ENCODE measurements at places on chromosomes 4 and X.

DNA sequence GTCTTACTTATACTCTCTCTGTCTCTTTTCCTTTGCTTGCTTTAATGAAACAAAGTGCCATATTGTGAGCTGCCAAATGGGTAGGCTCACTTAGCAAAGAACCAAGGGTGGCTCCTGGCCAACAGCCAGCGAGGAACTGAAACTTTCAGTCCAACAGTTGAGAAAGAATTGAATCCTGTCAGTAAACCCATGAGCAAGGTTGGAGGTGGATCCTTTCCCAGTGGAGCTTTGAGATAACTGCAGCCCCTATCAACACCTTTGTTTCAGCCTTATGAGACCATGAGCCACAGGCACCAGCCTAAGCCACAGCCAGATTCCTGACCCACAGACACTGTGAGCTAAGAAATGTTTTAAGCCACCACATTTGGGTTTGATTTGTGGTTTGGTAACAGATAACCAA, 362.2 kb downstream of the PDGFC start:
- no peak for DNase-seq

- no peak for DNase-seq
These were observed 6.6 kb downstream of the REST start for GRCh38 chr4:56914336-56914735.

- DNase-seq: no peak
These were observed 752 bp upstream of the FGF5 start for GRCh38 chr4:80265571-80266252.

DNA sequence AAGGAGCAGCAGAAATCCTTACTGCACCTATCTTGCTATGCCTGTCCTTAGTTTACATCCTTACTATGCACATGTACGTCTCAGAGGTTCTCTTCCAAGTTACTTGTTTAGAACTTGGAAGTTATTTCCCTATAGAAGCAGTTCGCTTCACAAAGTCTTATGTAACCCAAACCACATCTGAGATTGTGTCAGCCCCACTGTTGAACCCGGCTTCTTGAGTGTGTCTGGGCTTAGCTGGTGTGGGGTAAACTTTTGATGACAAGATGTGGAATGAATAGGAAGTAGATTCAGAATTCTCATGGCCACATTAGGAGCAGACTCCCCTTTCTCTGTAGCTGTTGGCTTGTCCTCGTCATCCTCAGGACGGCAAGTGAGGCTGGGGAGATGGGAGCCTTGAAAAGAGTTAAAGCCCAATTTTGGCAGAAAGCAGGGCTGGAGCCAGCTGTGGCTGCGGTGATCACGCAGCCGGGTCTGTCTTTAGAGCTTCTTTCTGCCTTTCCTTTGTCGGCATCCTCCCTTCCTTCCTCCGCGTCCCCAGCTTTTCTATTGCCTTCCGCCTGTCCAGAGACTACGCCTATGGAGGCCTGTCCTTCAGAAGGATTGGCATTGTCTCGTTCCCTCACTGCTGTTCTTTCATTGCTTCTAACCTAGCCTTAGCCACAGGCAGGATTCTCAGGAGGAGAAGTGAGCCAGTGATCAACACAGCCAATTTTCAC, 23.0 kb upstream of the LIMCH1 start:
- no peak for DNase-seq

- no peak for DNase-seq
These were observed 1.6 kb upstream of the ARMCX4 start for GRCh38 chrX:101483705-101484104.

GRCh38 chr4:113476800-113477199, 284.7 kb downstream of the CAMK2D start:
- DNase-seq: no peak

- DNase-seq: peak; percentile 59
These were observed at the start of gene SASH3 for GRCh38 chrX:129779747-129780146. Gene SASH3, plus strand, starts transcription at chrX:129779949. Its CDS starts 149 bp downstream, at chrX:129780098.

- no peak for DNase-seq
These were observed 55.8 kb downstream of the DOCK11 start for GRCh38 chrX:118551426-118551825.

DNA sequence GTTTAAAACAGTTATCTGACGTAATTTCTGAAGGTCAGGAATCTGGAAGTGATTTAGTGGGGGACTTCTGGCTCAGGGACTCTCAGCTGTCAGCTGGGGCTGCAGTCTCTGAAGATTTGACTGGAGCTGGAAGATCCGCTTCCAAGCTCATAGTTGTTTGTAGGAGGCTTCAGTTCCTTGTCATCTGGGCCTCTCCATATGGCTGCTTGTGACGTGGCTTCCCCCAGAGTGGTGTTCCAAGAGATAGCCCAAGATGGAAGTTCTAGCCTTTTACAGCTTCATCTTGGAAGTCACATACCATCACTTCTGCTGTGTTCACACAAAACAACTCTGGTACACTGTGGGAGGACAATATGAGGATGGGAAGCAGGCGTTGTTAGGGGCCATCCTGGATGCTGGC, 2.1 kb downstream of the MPC1L start:
- no peak for DNase-seq

GRCh38 chr4:160265014-160265413, 1162.1 kb downstream of the RAPGEF2 start:
- no peak for DNase-seq

DNA sequence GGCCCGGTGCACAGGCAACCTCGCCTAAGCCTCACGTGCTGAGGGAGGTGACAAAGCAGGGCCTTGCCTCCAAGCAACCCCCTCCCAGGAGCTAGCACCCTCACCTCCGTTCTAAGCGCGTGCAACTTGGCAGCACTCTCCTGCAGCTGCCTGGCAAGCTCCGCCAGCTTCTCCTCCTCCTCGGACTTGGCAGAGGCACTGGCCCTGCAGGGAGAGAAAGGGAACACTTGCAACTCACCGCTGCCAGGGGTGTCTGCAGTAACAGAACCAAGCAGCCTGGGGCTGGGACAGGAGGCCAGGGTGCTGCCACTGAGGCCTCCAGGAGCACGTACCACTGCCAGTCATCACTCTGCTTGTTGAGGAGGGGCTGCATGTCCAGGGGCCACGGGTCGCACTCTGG, 10.3 kb upstream of the TREX2 start:
- DNase-seq: no peak

DNA sequence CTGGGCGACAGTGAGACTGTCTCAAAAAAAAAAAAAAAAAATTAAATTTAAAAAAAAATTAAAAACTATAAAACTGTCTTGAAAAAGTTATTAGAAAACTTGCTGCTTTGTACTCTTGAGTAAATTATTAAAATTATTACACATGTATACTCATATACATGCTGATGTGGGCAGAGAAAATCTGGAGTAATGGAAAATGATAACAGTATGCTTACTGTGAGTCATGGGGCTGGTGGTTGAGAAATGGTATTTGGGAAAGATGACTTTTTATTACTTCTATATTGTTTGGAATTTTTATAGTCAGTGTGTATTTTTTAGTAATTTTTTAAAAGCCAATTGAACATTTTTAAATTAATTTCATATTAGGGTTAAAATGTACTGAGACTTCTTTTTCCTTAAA, 7.5 kb downstream of the YY2 start:
- DNase-seq: no peak

GRCh38 chr4:89909889-89910288, 15.2 kb downstream of the MMRN1 start:
- DNase-seq: no peak

- no peak for DNase-seq
These were observed 157.1 kb downstream of the TRIML1 start for GRCh38 chr4:188296331-188296730.

DNA sequence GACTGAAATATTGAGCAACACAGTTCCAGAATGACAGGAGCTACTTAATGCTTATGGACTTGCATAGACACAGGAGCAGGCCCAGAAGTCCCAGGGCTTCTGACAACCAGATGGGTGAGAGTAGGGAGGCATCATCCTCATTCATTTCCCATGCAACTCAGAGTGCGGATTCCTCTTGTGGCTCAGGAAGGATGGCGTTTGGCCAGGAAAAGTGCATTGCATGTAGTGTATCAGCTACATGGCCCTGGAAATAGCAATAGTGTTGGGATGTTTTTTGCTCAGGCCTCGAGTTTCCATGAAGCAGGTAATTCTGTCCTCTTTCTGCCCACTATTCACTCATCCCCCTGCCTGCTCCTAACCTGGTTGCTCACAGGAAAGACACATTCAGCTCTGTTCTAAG, 136.6 kb downstream of the PDGFRA start:
- no peak for DNase-seq

- peak; percentile 26 for DNase-seq
These were observed 35.3 kb upstream of the WAS start for GRCh38 chrX:48648336-48648751.

DNA sequence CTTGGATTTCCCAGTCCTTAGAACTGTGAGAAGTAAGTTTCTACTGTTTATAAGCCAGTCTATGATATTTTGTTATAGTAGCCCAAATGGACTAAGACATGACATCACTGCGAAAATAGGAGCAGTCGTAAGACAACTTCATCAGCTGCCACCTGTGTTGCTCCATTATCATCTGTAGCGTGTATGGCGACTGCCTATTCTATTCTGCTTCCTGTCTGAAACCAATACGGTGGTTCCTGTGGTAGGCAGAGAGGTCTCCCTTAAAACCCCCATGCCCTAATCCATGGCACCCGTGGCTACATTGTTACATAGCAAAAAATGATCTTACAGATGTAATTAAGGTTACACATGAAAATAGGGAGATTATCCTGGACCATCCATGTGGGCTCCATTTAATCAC, 105.4 kb upstream of the FAT1 start:
- no peak for DNase-seq

- no peak for DNase-seq
These were observed 114.4 kb downstream of the SNCA start for GRCh38 chr4:89722517-89722916.

GRCh38 chr4:93337196-93337595, 491.4 kb upstream of the ATOH1 start:
- DNase-seq: no peak

- DNase-seq: peak; percentile 38
These were observed 64.6 kb upstream of the ENPP6 start for GRCh38 chr4:184282251-184282713.

GRCh38 chrX:127570276-127570675, 481.9 kb downstream of the ACTRT1 start:
- DNase-seq: no peak

GRCh38 chr4:188195389-188195985, 56.2 kb downstream of the TRIML1 start:
- DNase-seq: no peak

- no peak for DNase-seq
These were observed 47.5 kb downstream of the SPATA18 start for GRCh38 chr4:52098618-52099017.

DNA sequence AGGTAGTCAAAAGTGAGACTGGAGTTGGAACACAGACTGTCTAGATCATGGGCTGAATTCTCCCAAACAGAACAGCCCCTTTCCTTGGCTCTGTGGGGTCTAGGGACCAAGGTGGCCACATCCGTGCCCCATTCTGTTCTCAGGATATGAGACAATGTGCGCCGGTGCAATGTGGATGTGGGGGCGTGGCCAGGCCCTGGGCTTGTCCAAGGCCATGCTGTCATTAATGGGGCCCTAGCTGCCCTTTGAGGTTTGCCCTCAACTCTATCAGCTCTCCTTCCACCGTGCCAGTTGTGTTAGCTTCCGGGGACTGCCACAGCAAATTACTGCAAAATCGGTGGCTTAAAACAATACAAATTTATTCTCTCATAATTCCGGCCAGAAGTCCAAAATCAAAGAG, 312.6 kb downstream of the EVC2 start:
- DNase-seq: no peak

DNA sequence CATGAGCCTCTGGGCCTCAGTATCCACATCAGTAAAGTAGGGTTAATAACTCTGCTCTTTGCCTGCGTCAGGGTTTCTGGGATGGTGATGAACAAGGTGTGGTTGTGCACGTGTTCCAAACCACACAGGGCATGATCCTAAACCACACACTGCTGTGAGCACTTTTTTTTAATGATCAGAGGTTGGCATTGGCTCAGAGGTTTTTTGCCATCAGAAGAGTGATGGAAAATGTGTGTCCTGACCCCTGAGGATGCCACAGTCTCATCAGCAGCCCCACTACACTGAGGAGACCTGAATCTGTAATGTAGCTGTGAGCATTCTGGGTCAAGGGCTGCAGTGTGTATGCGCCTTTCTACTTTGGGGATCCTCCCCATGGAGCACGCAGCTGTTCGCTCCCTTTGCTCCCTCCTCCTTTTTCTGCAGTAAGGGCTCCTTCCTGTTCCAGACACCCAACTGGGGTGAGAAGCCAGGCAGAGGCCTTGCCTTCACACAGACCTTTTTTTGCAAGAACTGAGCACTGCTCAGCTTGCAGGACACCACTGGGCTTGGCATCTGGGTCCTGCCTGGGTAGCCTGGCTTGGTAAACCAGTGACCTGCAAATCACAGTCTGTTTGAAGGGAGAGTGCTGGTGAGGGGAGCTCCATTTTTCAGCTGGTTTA, 87.5 kb downstream of the MAMLD1 start:
- no peak for DNase-seq

DNA sequence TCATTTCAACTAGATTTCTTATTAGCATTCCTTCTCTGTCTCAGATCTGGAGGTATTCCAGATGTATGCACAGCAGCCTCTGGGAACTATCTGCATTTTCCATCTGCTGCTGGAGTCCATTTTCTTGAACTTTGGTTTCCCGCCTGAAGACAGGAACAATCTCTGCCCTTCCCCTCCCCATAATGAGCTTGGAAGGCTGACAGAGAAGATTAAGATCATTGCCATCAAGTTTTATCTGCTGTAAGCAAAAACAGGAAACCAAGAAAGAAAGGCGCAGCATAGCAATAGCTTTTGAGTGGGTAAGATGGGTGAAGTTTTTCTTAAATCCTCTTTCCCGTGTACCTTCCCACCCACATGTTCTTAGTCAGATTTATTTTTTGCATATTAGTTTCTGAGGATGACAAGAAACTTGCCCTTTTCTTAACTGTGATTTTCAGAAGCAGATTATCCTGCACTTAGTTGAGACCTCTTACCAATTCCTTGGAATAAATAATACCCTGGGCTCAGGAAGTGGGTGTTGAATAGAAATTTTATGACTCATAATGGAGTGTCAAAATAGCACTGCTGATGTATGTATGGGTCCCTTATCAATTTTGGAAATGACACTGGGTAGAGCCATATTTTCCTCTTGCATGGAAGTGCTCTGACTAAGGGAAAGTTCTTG, 78.3 kb downstream of the CT47B1 start:
- no peak for DNase-seq

GRCh38 chr4:73740353-73740778, at the start of gene CXCL8:
Gene CXCL8, plus strand, starts transcription at chr4:73740569. Its CDS starts 90 bp downstream, at chr4:73740659.
- no peak for DNase-seq

- DNase-seq: no peak
These were observed 189.5 kb upstream of the TAPT1 start for GRCh38 chr4:16415751-16416150.

DNA sequence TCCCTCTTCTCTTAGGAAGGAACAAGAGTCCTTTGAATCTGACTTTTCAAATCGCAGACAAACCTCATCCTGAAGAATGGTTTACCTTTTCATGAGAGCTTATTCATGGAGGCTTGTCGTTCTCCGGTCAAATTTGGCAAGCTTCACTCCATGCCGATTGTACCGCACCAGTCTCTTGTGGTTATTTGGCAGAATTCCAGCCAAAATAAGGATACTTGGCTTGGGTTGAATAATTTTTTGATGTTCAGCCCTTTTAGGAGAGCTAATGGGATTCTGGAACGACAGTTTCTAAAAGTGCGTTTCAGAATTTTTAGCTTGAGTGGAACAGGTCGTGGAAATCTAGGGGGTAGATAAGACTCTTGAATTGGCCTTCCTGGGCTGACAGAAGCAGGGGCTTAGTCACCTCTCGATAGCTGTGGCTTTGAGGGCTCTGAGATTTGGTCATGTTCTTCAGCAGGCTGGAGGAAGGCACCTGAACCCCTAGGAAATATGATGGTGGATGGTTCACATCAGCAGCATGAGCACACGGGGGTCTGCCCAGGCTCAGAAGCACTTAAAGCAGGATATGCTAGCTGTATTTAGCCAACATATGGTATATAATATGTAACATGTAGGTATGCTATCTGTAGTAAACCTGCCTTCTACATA, 1.5 kb downstream of the KLHL2 start:
- no peak for DNase-seq
